GDM1 (cell line): ENCODE measurements at places on chromosomes 1 and 21.

- DNase-seq: no peak
These were observed 30.2 kb downstream of the LAMB3 start for GRCh38 chr1:209621741-209622655.

DNA sequence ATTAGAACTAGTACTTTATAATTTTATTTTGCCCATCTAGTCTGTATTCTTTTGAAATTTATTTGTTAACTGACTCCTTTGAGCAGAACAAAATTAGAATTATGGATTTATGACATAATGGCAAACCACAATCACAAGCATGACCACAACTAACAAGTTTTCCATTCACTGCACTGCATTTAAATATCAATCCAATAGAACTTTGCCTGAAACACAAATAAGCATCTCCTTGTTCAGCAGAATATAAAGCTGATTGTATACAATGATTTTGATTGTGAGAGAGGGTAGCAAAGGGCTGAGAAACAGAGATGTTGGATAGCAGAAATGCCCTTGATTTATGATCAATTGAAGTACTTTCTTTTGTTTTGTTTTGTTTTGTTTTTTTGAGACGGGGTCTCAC is 495.5 kb upstream of the RGS18 start:
- no peak for DNase-seq

DNA sequence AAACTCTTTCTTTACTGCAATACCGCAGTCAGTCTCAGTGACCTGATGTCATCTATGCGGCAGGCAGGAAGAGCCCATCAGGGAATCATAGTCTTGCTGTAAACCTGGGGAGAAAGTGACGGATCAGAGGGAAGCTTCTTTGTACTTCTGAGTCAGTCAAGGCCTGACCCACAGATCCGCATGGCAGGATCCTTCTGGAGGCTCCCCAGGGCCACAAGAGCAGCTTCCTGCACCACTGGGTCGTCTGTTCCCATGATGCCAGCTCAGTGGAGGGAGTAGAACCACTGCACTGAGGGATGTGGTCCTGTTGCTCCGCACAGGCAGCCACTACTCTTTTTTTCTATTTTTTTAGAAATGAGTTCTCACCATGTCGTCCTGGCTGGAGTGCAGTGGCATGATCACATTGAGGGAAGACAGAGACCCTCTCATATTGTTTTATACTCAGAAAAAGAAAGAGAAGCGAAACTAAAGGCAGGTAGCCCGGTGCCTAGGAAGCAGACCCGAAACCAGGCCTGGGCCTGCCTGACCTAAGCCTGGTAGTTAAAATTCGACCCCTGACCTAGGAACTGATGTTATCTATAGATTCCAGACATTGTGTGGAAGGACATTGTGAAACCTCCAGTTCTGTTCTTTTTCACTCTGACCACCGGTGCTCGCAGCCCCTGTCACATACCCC is 6.3 kb upstream of the ERVH48-1 start:
- DNase-seq: no peak

DNA sequence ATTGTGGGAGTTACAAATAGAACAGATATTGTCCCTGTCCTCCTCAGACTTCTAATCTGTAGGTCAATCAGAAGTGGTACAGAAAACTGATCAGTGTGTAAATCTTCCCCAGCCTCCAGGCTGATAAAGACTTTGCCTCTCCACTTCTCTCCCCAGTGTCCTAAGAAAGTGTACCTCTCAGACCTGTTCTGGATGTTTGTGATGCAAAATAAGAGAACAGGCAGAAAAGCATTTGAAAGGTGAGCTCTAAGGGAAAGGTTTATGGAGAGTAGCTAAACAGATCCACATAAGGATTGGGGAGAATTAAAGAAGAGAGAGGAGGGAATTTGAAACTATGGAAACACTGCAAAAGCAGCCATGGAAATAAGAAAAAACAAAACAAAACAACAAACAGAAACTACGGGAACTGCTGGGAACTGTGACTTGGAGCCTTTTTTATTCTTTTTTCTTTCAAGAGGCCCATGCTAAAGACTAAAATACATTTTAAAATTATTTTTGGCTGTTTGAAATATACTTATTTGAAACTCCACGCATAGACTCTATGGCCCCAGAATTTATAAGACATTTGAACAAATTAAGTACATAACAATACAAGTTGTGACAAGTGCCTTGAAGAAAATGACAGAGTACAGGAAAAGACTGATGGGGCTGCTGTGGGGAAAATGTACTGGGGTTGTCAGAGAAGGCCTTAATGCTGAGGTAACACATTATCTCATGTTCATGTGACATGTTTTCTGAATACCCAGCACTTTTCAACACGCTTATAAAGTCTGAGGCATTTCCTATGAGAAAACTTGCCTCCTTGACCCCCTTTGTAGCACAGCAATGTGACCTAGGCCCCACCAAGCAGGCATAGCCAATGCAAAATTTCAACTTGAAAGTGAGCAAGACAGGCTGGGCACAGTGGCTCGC is 51.2 kb downstream of the TRAF5 start:
- no peak for DNase-seq

GRCh38 chr1:27513528-27513927 is 23.6 kb upstream of the WASF2 start:
- no peak for DNase-seq

DNA sequence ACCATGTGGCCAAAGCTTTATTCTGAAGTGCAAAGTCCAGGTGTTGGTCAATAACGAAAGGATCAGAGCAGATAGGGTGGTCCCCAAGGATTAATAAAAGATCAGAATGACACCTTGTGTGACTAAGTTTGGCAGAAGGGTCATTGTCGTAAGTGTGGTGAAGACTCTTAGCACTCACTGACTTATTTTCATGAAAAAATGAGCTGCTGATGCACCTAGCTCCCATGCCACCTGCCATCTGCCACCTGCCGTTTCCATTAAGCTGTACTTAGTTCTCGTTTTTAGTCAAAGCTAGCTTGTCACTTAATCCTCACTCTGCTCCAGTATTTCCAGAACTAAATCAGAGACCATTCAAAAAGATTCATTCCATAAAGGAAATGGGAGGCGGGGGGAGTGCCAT is 112.6 kb downstream of the SEC16B start:
- no peak for DNase-seq

DNA sequence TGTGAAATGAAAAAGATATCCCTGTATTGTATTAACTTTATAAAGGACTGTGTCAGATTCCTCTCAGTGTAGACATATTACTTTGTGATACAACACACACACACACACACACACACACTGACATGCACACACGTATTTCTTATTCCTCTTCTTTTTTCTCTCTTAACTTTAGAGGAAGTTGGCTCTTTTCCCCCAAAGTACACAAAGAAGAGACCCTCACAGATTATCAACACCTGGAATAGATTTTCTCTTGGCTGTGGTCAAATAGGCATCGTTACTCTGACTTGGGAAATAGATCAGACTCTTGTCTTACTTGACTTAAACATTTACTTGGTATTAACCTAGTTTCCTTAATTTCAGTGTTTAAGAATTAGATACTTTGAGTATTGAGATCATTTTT is 792.8 kb downstream of the ADGRL2 start:
- DNase-seq: no peak

DNA sequence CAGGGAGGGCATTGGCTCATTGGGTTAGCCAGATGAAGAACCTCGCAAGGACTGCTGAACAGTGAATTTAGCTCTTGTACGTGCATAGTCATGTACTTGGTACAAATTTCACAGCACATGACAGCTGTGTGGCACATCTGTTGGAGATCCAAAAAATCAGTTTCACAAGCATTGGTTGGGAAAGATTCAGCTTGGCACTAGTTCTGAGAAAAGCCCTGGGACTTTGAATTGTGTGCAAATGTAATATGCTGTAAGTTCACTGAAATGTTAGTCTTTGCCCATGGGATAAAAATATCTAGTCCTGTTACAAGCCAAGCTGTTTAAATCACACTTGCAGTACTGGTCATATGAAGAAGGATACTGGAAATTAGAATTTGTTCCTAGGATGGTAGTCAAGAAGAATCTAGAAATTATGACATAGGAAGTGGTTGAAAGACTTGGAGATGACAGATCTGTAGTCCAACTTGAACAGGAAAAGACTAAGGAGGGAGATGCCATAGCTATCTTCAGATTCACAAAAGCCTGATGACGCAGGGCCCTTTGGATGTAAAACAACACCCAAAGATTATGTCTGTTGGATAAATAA is 19.2 kb downstream of the LAMC2 start:
- DNase-seq: no peak

- no peak for DNase-seq
These were observed 49.1 kb downstream of the MCOLN2 start for GRCh38 chr1:84947536-84948410.

DNA sequence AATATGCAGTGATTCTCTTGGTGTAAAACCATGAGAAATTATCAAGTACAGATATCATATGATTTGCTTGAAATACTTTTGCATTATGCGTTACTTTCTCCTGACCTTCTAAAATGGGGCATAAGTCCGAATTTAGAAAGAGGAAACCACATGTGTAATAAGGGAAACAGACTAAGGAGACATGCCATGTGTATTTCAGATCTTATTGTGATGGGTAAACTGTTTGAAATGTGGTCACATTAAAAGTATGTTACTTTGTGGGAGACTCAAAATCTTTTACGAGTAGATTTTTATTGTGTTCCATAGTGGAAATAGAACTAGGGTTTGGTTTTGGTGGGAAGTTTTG is 173.0 kb downstream of the NFIA start:
- DNase-seq: no peak

DNA sequence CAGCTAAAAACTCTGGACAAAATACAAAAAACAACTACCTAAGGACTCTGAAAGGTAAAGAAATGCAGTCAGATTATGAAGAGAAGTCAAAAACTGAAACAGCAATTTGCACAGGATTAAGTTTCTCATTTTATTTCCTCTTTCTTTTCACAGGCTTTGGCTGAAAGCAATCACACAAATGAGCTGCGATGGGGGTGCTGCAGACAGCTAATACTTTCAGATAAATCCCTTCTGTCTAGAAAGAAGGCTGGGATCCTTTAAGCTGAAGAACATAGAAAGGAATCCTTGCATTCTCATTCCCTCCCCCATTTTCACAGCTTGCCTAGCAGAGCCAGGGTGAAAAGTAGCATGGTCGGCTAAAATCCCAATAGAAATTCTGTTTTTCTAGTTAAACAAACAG is 32.0 kb upstream of the PRDX6 start:
- DNase-seq: no peak

GRCh38 chr1:169786974-169787373 is 7.7 kb downstream of the METTL18 start:
- DNase-seq: no peak

GRCh38 chr1:35001743-35002142 is 16.6 kb upstream of the TMEM35B start:
- no peak for DNase-seq

DNA sequence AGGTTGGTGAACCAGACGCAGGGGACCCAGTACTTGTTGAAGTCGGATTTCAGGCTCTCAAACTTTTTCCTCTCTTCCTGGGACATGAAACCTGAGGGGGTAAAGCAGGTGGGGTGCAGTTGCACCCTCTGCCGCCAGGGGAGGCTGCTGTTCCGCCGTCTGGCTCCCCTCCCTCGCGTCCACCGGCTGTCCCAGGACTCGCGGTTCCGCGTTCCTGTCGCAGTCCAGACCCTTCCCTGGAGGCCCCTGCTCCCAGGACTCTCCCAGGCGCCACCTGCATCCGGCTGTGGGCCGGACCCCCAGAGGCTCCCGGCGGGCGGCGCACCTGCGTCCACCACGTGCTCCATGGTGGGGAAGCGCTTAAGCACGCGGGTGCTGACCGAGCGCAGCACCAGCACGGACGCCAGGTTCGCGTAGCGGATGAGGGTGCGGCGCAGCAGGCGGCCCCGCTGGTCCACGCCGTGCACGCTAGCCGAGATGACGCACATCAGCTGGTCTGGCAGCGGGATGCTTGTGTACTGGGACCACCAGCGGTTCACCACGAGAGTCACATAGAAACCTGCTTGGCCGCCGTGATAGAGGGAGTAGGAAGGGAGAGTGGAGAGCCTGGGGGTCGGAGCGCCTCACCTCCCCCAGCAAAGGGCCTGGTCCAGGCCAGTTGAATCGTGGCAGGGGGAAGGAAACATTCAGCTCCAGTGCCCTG is 1.7 kb downstream of the BEST4 start:
- peak; percentile 9 for DNase-seq

DNA sequence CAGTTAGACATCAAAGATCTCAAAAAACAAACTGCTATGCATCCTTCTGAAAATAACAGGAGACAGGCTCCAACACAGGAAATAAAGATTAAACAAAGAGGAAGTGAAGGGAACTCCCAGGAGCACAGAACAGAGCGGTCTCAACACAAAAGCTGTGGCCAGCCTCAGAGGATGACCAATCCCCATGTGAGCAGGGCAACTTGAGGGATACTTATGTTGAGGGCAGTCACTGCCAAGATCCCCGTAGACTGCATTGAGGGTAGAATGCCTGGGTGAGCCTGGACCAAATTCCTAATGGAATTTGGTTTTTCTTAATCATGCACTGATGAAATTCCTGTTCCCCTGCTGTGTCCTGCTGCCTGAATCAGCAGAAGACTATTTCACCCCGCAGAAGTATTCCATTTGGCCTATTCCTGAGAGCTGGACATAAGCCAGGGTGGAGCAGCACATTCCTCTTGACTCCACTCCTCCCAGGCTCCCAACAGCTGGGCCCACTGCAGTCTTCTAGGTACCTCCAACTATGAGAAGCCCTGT is 49.0 kb downstream of the JAK1 start:
- no peak for DNase-seq

- DNase-seq: no peak
These were observed 44.2 kb upstream of the EXOSC10 start for GRCh38 chr1:11143907-11144306.

DNA sequence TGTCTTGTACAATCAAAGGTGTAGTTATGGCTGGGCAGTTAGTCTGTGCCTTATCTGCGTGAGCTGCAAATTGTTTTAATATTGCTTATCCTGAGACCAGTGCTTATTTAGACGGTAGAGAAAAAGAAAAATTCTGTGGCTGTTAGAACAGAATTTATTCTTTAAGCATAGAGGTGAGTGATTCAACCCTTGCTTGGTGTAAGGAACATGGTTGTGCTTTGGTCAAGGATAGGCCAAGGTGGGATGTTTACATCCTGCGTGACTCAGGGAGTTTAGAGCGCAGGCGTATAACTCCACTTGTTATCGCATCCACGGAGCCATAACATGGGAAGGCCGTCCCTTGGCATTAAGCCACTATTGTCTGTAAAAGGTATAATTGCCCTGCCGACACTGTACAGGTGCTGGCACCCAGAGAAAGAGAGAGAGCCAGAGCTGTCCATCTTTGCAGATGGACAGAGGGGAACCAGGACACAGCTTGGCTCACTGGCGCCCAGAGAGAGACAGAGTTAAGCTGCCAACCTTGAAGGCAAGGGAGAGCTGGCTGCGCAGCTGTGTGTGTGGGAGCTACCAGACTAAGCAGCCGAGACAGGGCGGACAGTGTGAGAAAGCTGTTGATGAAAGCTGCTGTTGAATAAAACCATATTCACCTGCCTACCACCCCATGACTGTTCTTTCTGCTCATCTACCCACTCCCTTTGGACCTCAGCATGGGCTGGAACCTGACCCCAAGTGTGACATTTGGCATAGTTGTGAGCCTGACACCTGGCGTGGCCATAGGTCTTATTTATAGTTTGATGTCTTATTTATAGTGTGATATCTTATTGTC is 200.4 kb downstream of the DYRK1A start:
- no peak for DNase-seq
